ENCODE measurements at places on chromosomes 4 and X.

DNA sequence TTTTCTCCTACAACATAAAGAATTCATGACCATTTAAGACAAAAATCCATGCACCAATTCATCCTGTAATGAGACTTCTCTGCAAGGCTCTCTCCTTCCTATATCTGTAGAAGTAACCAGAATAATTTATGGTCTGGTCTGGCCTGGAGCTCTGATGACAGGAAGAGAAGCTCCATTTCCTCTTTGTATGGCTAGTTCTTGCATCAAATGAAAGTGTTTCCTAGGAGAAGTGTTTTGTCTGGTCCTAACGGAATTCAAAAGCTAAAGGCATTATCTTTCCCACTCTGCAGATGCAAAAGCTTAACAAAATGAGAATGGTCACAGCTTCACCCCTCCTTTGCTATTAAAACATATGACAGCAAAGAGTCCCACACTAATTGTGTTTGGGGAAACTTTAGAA lies 55.1 kb downstream of the SPATA18 start:
- no peak for DNase-seq

DNA sequence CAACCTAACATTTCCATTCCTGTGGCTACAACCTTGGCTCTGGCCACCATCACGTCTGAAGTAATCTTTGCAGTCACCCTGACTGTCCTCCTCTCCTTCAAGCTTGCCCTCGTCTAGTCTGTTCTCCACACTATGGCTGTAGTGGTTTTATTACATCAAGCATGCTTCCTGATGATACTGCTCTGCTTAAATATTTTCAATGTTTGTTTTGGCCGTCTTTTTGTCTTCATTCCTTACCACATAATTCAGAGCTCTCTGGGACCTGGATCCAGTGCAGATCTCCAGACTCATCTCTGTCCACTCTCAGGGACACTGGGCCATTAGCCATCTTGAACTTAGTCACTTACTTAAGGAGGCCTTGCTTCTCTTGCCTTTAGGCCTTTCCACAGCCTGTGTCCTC lies 27.7 kb upstream of the FREM3 start:
- DNase-seq: peak; percentile 42

GRCh38 chr4:12580787-12581186 lies 903.4 kb downstream of the RAB28 start:
- DNase-seq: no peak

DNA sequence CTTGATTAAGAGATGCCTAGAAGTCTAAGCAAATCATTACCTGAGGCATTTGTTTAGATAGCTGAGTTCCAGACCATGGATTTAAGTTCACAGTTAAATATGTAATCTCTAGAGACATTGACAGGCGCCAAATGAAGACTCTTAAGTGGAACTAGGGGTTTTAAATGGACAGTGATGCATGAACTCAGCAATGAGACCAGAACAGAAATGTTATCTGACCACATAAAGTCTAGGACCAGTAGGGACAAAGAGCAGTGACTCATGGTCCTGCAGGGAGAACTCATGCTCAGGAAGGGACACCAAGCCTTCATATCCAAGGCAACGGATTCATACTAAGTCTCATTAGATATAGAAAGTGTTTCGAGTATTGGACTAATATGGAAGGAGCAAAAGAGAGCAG lies 152.3 kb downstream of the PPARGC1A start:
- no peak for DNase-seq

- peak; percentile 28 for DNase-seq
Observed at GRCh38 chrX:41033299-41033698, 51.9 kb upstream of the USP9X start.

DNA sequence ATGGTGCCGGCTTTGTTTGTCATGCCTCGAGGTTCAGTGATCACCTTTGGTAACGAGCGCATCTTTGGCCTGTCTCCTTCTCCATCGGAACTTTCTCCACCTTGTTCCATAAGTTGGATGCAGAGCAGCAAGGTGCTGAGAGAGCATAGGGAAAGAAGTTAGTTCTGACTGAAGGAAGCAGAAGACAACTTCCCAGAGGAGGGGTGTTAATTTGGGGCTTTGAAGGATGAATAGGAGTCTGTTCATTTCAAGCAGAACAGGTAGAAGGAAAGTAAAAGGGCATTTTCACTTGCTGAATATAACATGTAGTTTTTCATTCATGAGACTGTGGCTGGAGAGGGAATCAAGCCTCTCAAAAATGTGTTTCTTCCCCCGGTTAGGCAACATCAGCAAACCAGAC lies 232.0 kb upstream of the PSAPL1 start:
- no peak for DNase-seq

DNA sequence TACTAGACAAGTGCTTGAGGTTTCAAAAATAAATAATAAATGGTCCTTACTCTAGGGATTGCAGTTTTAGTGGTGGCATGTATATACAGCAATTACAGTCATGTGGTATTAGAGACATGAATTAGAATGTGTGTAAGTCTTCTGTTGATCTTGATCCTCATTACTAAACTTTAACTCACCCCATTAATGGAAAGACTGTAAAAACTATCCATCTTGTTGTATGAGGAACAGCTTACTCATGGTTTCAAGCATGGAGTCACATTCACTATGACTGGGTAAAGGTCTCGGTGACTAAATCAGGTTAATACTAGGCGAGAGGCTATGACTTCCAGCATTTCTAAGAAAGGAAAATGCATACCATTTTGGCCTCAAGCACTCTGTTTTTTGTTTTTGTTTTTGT lies 107.0 kb upstream of the HPGD start:
- no peak for DNase-seq

- DNase-seq: peak; percentile 51
Observed at GRCh38 chr4:125283707-125284279, 31.0 kb upstream of the FAT4 start.

DNA sequence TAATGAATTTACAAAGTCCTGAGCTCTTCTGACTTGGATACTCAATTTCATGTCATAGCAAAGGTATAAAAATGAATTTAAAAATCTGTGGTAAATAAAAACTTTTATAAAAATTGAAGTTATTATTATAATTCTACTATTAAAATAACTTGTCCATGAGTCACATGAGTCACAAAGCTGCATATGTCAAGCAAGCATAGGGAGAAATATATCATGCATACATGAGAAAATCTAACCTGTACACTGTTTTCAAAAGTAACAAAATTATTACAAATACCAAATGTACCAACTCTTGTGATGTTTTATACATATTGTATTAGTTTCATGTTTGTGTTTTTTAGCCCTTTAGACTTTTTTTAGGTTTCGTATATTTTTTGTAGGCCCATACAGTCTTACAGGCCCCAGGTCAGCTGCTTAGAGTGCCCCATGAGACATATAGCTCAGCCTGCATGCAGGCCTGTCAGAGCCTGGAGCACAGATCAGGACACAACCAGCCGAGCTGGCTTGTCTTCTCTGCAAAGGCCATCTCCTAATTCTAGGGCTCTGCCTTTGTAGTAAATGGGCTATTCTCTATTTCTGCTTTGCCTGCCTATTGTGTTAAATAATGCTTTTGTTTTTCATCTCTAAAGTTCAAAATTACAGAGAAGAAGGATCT lies 818.7 kb upstream of the TENM3 start:
- no peak for DNase-seq

DNA sequence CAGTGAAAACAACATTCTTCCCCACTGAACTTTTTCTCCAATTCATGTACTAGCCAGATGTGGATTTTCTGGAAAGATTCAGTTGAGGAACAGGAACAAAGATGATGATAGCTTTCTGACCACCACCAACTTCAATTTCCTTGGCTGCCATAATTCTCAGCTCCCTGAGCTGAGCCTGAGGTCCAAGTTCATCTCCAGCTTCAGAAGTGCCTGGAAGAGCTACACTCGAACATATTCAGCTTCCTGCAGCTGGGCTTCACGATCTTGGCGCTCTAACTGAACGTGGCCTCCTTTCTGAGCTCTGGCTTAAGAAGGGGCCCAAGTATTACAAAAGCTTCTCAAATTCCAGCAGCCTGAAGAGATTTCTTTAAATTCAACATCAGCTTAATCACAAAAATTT lies 83.9 kb downstream of the QDPR start:
- DNase-seq: no peak

DNA sequence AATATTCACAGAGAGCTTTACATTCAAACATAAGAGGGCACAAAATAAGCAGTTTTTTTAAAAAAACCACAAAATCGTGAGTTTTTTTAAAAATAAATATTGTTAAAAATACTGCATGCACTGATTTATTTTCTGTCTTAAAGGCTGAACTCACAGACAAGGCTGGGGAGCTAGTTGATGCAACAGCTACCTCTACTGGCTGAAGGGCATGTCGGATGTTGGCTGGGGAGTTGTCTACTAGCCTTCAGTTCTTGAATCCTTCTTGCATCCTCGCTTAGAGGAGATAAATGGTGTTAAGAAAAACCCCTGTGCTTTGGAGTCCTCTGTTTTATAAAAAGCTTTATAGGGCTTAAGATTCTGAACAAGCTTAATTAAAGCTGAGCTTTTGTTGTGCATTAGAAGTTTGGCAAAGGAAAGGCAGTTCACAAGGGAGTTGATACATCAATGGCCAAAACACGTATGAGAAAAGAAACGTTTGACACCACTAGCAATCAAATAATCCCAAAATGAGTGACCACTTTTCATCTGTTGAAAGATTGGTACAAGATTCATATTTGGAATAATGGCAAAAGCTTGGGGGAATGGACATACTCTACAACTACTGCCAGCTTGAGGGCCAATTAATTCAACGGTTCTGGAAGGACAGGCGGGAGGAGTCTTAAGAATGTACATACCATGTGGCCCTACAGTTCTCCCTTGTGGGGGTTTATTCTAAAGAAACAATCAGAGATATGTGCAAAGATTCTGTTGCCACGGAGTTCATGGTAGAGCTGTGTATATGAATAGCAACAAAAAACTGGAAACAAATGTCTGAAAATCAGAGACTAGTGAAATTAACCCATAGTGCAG lies 94.7 kb downstream of the SEL1L3 start:
- DNase-seq: peak; percentile 78

- DNase-seq: peak; percentile 47
Observed at GRCh38 chr4:177448850-177449249, 6.6 kb upstream of the AGA start.

GRCh38 chrX:114152130-114152529 lies 431.8 kb upstream of the HTR2C start:
- DNase-seq: peak; percentile 61

DNA sequence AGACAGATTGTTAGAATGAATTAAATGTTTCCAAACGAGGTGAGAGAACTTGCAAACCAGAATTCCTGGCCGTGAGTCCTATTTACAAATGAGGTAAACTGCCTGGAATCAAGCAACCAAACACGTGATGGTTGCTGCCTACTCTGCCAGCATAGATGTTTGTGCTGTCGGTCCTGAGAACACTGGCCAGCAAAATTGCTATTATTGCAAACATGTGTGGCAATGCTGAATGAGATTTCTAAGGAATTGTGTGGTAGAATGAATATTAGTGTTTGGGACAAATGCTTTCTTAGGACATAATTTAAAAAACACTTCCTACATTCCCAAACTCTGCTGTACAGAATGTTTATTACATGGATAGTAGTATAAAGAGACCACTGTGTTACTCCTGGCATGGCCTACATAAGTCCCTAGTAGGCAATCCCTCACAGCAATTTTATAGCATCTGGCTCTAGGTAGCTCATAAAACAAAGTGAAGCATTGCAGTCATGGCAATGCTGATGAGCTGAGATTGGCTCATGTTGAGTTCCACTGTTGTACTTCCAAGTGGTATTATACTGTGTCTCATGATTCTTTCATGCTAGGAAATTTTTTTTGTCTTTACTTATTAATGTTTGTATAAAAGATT lies 605.2 kb upstream of the EPHA5 start:
- no peak for DNase-seq

GRCh38 chr4:86530183-86530582 lies 63.9 kb upstream of the PTPN13 start:
- DNase-seq: no peak

- peak; percentile 26 for DNase-seq
Observed at GRCh38 chrX:45851434-45851991, 650.8 kb upstream of the DIPK2B start.

DNA sequence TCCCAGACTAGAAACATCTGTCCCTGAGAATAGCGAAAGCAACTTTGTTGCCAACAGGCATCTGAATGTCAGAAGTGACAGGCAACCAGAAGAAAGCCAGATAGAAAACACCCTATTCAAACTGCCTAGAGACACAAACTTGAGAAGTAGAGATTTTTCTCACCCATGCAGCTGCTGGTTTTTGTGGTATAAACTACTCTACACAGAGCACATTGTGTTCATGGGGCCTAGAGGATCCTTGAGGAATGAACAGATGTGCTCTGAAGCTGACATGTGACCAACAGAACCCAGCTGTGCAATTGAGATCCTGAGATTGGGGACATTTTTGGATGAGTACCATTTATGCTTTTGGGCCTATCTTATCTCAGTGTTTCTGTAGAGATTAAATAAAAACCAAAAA lies 63.6 kb upstream of the NRK start:
- DNase-seq: no peak

GRCh38 chrX:57083143-57083542 lies 38.2 kb downstream of the SPIN2B start:
- DNase-seq: no peak

DNA sequence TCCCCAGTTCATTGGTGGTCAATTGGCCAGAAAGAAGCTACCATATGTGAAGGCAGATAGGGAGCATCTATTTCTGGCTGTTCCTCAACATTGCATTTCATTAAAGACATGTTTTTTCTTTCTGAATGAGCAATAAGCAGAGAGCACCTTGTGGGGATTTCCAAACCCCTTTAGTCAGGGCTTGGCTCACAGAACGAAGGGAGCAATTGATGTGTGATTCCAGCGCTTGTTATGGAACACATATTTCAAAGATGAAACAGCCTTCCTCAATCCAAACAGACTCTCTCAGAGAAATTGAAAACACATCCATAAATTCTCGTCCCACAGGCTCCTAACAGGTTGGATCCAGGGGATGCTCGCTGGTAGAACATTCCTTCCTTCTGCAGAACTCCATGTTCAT lies 84.1 kb downstream of the CLCN4 start:
- DNase-seq: peak; percentile 84

GRCh38 chr4:109383823-109384222 lies 49.8 kb upstream of the SEC24B start:
- no peak for DNase-seq

DNA sequence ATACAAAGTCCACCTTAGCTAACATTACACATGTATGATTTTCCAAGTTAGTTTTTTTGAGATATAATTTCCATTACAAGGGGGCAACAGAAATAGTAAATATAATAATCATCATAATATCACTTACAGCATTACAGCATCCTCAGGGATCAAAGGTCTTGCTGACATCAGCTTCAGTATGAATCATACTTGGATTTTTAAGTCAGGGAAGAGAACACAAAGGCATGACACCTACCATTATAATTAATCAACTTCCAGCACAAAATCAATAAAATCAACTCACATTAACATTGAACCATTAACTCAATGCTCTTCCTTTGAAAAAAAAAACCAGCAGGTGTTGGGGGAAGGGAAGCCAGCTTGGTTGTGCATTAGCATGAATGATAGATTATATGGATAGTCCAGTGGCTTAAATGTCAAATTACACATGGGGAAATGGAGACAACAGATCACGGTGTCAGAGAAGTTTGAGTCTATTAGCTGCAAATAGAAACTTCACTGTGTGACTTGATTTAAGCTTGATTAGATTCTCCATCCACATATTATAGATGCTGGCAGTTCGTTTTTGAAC lies 66.9 kb upstream of the CAPN6 start:
- DNase-seq: no peak
